ENCODE measurements at places on chromosomes 1 and 21.

GRCh38 chr1:147046189-147046862 is 108.2 kb downstream of the NBPF12 start:
- DNase-seq, result no peak

GRCh38 chr1:23187637-23188036 is 19.0 kb upstream of the LUZP1 start:
- no peak for DNase-seq

DNA sequence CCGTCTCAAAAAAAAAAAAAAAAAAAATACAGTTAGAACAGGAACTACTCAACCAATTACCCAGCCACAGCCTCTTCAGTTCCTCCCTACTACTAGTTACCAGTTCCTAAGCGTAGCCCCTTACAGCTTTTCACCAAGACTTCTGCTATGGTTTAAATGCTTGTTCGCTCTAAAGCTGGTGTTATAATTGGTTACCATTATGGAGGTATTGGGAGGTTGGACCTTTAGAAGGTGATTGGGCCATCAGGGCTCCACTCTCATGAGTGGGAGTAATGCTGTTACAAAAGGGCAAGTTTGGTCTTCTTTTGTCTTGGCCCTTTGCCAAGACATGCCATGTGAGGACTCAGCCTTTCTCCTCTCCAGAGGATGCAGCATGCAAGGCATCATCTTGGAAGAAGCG is 3.0 kb upstream of the SMPDL3B start:
- DNase-seq, result no peak

- DNase-seq, result no peak
Measured at GRCh38 chr1:10625554-10625953, 150.8 kb downstream of the PEX14 start.

- DNase-seq, result no peak
Measured at GRCh38 chr1:162570718-162571117, 9.2 kb downstream of the UAP1 start.
